GM12892 (cell line): ENCODE measurements at places on chromosomes 1 and 21.

GRCh38 chr1:94265906-94266305, 28.5 kb upstream of the ARHGAP29 start:
- DNase-seq: no peak

DNA sequence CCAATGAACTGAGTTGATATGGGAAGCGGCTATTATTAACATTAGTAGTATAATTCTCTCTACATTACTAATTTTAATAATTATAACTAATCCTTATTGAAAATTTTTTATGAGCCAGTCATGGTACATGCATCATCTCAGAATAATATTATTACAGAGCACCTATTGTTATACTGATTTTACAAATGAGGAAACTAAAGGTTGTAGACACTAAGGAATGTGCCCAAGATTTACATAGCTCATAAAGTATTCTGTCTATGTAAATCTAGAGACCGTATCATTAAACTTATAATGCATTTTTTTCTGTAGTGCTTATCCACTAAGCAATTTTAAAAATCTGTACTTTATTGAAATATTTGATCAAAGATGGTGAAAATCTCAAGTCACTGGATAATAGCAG, 825.9 kb downstream of the PLA2G4A start:
- DNase-seq: no peak

DNA sequence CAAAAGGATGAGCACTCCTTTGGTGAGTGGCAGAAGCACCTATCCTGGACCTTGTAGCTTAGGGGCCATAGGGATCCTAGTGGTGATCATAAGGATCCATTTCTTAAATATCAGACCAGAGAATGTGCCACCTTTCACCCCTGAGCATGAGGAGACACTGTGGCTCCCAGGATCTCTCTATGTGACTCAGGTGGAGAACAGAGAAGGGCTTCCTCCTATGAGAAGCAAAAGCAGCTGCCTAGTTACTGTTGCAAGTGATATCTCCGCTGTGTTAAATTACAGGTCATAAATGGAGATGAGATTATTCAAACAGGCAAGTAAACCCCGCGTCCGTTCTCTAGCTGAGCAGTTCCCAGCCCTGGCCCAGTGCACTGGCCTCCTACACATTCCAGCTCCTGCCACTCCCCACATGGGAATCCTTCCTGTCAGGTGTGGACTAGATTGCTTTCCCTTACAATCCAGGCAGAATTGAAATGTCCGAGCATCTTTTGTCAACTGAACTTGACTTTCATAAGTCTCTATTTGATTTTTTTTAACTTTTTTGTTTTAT, 26.3 kb downstream of the CLEC20A start:
- DNase-seq: no peak

- no peak for DNase-seq
These were observed 229.1 kb downstream of the KCNJ6 start for GRCh38 chr21:37686991-37687810.

DNA sequence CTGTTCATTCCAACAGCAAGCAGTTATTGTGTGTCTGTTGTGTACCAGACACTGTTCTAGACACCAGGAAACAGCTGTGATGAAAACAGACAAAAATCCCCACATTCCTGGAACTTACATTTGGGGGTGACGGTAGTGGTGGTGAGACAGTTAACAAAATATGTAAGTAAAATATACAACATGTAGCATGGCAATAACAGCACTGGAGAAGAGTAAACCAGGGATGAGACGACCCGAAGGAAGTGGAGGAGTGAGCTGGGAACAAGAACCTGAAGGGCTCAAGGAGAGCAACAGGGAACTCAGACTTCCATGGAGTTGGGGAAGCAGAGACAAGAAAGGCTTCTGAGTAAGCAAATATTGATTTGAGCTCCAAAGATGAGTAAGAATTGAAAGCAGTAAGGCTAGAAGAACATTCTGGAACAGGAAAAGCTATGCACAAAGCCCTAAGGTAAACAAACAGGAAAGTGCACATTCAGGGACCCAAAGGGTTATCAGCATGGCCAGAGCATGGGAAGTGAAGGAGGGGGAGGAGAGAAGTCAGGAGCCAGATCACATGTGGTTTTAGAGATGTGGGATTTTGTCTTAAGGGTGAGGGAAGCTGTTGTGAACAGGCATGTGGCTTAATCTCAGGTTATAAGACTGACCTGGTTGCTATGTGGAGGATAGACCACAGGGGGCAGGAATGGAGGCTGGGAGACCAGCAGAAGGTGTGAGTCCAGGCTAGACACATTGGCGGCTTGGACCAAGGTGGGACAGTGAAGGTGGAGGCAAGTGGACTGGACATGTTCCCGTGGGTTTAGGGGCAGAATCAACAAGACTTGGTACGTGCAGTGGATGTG, 7.3 kb downstream of the CSF1 start:
- DNase-seq: no peak

DNA sequence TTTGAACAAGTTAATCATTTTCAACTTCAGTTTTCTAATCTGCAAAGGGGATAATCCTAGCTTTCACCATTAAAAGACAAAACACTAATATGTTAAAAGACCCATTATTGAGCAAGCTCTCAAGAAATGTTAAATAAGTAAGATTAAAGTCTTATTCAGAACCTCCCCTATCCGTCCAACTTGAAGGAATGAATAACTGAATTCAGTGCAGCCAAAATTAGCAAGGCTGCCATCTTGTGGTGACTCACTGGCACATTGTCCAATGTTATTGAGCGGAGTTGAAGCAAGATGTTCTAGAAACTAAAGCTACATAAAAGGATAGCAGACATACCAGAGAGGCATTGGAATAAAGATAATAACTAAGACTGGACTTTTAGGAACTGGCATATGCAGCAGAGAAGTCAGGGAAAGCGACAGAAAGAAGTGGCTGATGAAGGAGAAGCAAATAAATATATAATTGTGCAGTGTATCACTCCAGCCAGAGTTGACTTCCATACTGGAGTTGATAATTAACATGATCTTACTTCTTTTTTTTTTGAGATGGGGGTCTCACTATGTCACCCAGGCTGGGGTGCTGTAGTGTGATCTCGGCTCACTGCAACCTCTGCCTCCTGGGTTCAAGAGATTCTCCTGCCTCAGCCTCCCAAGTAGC, 8.2 kb upstream of the CAP1 start:
- no peak for DNase-seq

DNA sequence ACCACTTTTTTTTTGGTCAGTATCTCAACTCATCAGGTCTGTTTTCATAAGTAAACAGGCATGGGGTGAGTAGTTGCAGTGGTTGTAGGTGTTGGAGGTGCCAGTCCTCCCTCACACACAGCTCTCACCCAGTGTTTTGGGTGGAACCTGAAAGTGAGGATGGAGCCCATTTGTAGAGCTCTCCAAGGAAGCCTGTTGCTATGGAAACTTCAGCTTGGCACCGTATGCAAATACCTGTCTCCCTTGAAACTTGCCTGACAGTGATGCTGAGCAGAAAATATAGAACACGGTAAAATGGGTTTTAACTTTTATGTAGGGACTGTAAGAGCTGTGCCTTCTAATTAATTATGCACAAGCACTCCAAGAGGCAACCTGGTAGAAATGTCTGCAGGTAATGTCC, 214.1 kb downstream of the AJAP1 start:
- no peak for DNase-seq

DNA sequence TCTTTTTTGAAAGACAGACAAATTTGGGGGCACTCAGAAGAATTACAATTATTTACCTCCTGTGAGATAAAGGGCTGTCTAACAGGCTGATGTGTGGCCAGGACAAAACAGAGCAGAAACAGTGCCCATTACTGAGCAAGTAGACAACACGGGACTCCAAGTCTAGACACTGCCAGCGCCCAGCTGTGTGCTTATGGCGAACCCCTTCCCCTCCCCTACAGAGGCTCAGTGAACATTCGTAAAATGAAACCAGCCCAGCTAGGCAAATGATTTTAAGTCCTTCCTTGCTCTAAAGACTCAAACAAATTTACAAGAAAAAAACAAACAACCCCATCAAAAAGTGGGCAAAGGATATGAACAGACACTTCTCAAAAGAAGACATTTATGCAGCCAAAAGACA, 91.1 kb downstream of the RUNX1 start:
- no peak for DNase-seq

DNA sequence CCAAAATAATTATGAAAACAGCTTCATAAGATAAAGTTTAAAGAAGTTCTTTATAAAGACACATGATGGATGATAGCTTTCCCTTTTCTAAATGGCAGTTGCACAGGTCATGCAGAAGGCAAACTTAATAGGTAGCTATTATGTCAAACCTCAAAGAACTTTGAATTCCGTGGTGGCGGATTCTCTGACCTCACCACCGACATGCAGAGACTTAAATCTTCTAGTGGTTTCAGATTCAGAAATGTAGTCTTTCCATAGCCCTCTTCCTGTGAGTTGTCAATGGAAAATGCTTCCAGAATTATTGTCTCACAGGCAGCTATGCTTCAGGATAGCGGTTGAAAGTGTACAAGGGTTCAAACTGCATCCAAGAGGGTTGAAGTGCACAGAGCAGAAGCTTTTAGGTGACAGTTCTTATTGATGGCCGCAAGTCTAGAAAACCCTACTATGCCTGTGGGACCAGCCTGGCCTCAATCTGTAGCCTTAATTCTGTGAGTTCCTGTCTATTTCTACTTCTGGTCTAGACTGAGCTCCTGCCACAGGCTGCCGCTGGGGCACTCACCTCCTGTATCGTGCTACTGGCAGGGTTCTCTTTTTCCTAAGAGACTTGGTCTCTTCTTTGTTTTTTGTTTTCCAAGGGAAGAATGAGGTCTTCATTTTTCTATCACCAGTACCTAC, 117.0 kb upstream of the ERRFI1 start:
- no peak for DNase-seq

- DNase-seq: no peak
These were observed 39.9 kb upstream of the SRSF10 start for GRCh38 chr1:24020025-24020424.

DNA sequence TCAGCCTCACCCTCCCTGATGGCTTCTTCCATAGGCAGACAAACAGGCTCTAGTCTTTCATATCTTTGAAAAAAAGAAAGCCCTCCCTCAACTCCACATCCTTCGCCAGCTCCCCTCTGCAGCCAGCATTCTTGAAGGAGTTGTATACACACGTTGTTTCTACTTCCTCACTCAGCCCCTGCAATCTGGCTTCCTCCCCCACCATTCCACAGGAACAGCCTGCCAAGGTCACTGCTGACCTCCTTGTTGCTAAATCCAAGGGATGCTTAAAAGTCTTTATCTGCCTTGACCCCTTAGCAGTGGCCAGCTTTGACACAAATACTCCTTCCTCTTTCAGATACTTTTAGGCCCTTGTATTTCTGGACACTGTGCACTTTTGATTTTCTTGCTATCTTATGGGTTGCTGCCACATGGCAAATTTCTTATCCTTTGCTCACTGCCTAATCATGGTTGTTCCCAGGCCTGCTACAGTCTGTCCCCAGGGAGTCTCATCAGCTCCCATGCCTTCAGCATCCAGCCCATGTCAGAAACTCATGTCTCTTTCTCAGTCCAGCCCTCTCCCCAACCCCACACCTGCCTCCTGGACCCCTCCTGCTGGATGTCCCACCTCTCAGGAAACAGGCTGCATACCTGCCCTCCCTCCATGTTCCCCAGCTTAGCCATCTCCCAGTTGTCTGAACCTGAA, 8.3 kb downstream of the FAM229A start:
- DNase-seq: no peak

GRCh38 chr1:6343506-6344405, 49.8 kb downstream of the ACOT7 start:
- peak; percentile 66 for DNase-seq

- DNase-seq: no peak
These were observed 68.0 kb upstream of the CYP2J2 start for GRCh38 chr1:59994302-59995198.

DNA sequence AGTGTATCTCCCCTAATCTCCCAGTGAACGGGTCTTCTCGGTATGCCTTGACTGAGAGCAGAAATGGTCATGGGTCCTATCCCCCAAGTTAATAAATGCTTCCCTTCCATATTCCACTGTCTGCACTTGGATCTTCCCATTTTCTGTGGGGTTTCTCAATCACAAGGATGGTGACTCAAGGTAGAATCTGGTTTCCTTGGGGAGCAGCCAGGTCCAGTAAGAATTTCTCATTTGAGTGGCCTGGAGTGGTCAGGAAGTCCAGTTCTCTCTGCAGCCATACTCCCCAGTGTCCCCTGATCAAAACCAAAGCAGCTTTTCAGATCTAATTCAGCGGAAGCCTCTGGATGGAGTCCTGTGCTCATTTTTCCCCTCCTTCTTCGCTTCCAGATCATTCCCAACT, 14.8 kb upstream of the SLC27A3 start:
- DNase-seq: no peak

DNA sequence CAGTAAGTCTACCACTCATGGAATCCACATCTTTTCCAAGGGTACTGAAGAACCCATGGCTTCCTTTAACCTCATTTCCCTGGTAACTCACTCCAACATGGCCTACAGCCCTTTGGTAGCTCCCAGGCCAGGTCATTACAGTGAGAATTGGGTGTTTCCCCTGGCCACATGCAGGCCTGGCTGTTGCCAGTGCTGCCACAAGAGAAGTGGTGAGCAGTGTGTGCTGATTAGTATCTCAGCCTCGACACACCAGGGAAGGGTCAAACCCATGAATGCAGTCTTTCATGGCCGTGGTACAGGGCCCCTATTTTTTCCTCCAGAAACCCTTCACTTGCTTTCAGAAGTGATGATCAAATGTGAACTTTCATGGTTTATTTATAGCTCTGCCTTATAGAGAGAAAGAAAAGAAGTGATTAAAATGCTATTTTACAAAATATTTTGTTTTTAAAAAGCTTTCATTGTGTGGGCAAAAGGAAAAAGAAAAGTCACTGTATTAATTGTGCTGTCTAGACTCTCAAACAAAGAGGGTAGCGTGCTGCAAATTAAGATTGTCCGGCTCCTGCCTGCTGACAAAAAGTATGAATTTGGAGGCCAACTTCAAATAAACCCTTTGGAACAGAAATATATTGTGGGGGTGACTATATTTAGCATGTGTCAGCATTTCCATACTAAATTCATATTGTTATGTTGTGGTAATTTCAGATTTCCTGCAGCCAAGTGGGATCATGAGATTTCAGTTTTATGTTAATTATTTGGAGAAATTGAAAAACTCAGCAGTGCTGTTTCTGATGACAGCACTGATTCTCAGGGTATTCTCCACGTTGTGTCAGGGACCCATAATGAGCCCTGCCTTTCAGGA, 62.0 kb upstream of the HOOK1 start:
- DNase-seq: no peak

GRCh38 chr1:201309416-201309815, 26.1 kb downstream of the PKP1 start:
- no peak for DNase-seq

DNA sequence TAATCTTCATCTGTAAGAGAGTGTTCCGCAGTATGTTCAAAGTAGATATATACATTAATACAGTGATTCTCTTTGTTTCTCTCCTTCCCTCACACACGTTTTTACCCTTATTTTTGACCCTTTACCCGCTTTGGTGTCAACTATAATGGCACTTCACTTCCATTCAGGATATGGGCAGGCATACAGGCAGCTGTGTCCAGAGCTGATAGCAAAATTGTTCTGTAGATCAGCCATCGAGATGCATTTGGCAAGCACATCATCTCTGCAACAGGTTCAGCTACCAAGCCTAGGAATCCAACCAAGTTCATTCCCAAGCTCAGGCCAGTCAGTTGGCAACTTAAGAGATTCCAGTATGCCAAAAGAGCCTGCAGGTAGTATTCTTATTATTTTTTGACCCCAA, 74.8 kb downstream of the FNBP1L start:
- DNase-seq: no peak
